B cell (primary cell): ENCODE measurements at places on chromosomes 2 and 18.

GRCh38 chr2:81895620-81896250, 1591.2 kb upstream of the LRRTM1 start:
- H3K4me3 ChIP-seq = no peak overlapping the region
- no peaks in the 10 kb centered on the region for H3K4me1 ChIP-seq

- no peak overlapping the region for H3K4me3 ChIP-seq
- H3K27ac ChIP-seq = no peak overlapping the region
- no peaks in the 10 kb centered on the region for H3K27me3 ChIP-seq
- no peaks in the 10 kb centered on the region for H3K36me3 ChIP-seq
These were observed 234.7 kb downstream of the TTC32 start for GRCh38 chr2:19667085-19667484.

DNA sequence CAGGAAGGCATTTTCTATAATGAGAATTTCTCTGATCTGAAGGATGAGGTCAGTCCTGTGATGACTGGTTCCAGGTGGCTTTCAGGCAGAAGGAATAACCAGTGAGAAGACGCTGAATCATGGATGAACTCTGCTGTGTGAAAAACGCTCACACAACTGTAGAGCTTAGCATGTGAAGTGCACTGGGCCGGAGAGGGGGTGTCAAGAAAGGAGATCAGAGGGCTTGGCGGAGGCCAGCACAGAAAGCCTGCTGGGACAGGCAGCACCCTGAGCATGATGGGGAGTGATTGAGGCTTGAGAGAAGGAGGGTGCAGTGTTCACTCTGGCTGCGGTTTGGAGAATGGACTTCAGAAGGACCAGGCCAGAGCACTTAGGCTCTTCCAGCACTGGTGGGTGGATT, 236.5 kb downstream of the TPGS2 start:
- H3K36me3 ChIP-seq = no peaks in the 10 kb centered on the region
- H3K27ac ChIP-seq = no peak overlapping the region
- no peaks in the 10 kb centered on the region for H3K27me3 ChIP-seq
- H3K4me1 ChIP-seq = no peaks in the 10 kb centered on the region
- DNase-seq = no peak
- H3K4me3 ChIP-seq = no peak overlapping the region

- no peak for DNase-seq
- H3K27me3 ChIP-seq = no peaks in the 10 kb centered on the region
- H3K36me3 ChIP-seq = no peaks in the 10 kb centered on the region
- H3K4me1 ChIP-seq = no peaks in the 10 kb centered on the region
These were observed 58.5 kb downstream of the ADCY3 start for GRCh38 chr2:24861500-24861899.

DNA sequence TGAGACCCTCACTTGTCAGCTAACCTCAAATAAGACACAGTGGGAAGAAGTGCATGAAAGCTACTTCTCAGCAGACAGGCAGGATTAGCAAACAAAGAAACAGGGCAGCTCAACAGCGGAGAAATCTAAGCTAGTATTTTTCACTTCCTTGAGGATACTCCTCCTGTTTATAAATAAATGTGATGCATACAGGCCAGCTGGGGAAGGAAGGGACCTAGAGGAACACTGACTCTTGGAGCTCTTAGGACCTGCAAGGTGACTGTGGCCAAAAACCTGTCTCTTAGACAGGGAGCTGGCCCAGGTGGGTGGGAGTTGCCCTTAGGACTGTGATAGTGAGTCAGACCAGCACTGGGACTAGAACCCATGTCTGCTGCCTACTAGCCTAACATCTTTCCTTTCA, 4.8 kb downstream of the REEP1 start:
- peaks cover 10% of the 10 kb centered on the region for H3K4me1 ChIP-seq
- H3K27me3 ChIP-seq = peaks cover 40% of the 10 kb centered on the region
- DNase-seq = no peak
- H3K36me3 ChIP-seq = no peaks in the 10 kb centered on the region
- no peak overlapping the region for H3K4me3 ChIP-seq
- H3K27ac ChIP-seq = no peak overlapping the region

DNA sequence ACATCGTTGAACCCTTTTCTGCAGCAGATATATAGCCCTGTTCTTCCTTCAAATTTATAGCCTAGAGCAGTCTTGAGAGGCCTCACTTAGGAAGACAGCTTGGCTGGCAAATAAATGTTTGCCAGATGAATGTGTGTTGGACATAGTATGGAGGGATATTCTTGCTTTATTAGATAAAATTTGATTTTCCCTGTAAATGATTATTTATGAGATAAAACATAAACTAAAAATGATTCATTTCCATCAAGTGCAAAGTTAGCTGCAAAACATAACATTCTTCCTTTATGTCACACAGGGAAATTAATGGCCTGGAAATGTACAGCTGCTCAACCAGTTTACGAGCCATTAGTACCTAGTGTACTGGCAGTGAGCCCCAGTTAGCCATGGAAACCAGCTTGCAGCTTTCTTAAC, 82.5 kb downstream of the LIMS1 start:
- DNase-seq = no peak
- H3K27ac ChIP-seq = no peak overlapping the region
- peaks cover 85% of the 10 kb centered on the region for H3K4me1 ChIP-seq
- H3K27me3 ChIP-seq = no peaks in the 10 kb centered on the region

- H3K4me3 ChIP-seq = no peak overlapping the region
- H3K4me1 ChIP-seq = peaks cover 21% of the 10 kb centered on the region
- no peak for DNase-seq
- H3K27ac ChIP-seq = no peak overlapping the region
These were observed 125.5 kb upstream of the SPRED2 start for GRCh38 chr2:65557616-65558573.

GRCh38 chr2:239579524-239580198, 178.8 kb upstream of the HDAC4 start:
- no peaks in the 10 kb centered on the region for H3K27me3 ChIP-seq
- H3K4me3 ChIP-seq = no peak overlapping the region
- no peak for DNase-seq
- H3K36me3 ChIP-seq = no peaks in the 10 kb centered on the region
- H3K4me1 ChIP-seq = no peaks in the 10 kb centered on the region

- H3K4me3 ChIP-seq = no peak overlapping the region
- DNase-seq = no peak
- H3K36me3 ChIP-seq = no peaks in the 10 kb centered on the region
- H3K4me1 ChIP-seq = no peaks in the 10 kb centered on the region
- H3K27me3 ChIP-seq = no peaks in the 10 kb centered on the region
These were observed 66.0 kb downstream of the HPCAL1 start for GRCh38 chr2:10368491-10369231.

DNA sequence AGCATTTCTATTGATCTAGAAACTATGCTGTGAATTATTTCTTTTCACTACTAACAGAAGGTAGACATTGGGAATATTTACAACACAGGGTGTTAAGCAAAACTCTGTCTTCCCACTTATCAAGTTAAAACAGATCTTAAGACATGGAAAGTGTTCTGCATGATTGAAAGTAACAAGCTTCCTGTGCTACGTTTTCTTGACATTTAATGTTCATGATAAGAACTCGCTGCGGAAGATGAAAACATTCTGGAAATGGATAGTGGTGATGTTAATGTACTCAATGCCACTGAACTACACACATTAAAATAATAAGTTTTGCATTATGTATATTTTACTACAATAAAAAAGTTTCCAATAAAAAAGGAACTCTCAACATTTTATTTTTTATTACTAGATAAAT, 74.4 kb upstream of the SCN7A start:
- DNase-seq = no peak
- no peaks in the 10 kb centered on the region for H3K36me3 ChIP-seq
- H3K27ac ChIP-seq = no peak overlapping the region
- H3K4me3 ChIP-seq = no peak overlapping the region

GRCh38 chr2:179037807-179038206, 12.1 kb downstream of the CCDC141 start:
- H3K36me3 ChIP-seq = no peaks in the 10 kb centered on the region
- no peak for DNase-seq
- no peak overlapping the region for H3K27ac ChIP-seq
- H3K27me3 ChIP-seq = no peaks in the 10 kb centered on the region
- no peak overlapping the region for H3K4me3 ChIP-seq
- no peaks in the 10 kb centered on the region for H3K4me1 ChIP-seq

GRCh38 chr18:75162467-75162866, 46.5 kb downstream of the PTGR3 start:
- no peaks in the 10 kb centered on the region for H3K27me3 ChIP-seq
- H3K4me3 ChIP-seq = no peak overlapping the region
- no peaks in the 10 kb centered on the region for H3K36me3 ChIP-seq
- no peaks in the 10 kb centered on the region for H3K4me1 ChIP-seq
- no peak overlapping the region for H3K27ac ChIP-seq

GRCh38 chr18:3219241-3219630, 532 bp downstream of the MYOM1 start:
- H3K27me3 ChIP-seq = no peaks in the 10 kb centered on the region
- no peaks in the 10 kb centered on the region for H3K36me3 ChIP-seq
- no peak overlapping the region for H3K4me3 ChIP-seq
- no peak for DNase-seq
- H3K27ac ChIP-seq = no peak overlapping the region

GRCh38 chr2:226215902-226216503, 583.6 kb downstream of the IRS1 start:
- H3K4me3 ChIP-seq = no peak overlapping the region
- no peaks in the 10 kb centered on the region for H3K36me3 ChIP-seq
- no peak overlapping the region for H3K27ac ChIP-seq
- no peaks in the 10 kb centered on the region for H3K4me1 ChIP-seq
- no peaks in the 10 kb centered on the region for H3K27me3 ChIP-seq
- peak; percentile 74 for DNase-seq

- no peak overlapping the region for H3K4me3 ChIP-seq
- no peak for DNase-seq
- no peaks in the 10 kb centered on the region for H3K27me3 ChIP-seq
- no peaks in the 10 kb centered on the region for H3K4me1 ChIP-seq
- H3K36me3 ChIP-seq = no peaks in the 10 kb centered on the region
- H3K27ac ChIP-seq = no peak overlapping the region
These were observed 86.5 kb downstream of the HAUS1 start for GRCh38 chr18:46190667-46191066.

DNA sequence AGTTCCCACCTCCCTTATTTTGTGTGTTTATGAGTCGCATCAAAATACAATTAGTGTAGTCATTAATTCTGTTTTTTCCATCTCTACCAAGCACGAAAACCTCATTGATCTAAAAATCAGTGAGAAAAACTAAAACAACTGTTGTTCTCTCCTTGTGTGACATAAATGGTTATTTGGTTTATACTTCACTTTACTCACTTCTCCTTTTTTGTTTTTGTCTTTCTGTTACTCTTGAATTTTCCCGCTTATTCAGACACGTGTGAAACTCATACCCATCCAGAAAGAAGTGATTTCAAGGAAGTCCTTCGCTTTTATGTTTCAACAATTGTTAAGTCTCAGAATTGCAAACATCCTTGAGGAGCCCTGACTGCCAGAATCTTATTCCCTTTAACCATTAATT, 121.6 kb downstream of the EML6 start:
- no peaks in the 10 kb centered on the region for H3K36me3 ChIP-seq
- H3K27me3 ChIP-seq = no peaks in the 10 kb centered on the region
- peaks cover 15% of the 10 kb centered on the region for H3K4me1 ChIP-seq
- H3K4me3 ChIP-seq = no peak overlapping the region
- DNase-seq = peak; percentile 10
